NCI-H510A treated with DMSO at 0.1 percent for 48 hours (cell line): ENCODE measurements at places on chromosomes 2 and 18.

DNA sequence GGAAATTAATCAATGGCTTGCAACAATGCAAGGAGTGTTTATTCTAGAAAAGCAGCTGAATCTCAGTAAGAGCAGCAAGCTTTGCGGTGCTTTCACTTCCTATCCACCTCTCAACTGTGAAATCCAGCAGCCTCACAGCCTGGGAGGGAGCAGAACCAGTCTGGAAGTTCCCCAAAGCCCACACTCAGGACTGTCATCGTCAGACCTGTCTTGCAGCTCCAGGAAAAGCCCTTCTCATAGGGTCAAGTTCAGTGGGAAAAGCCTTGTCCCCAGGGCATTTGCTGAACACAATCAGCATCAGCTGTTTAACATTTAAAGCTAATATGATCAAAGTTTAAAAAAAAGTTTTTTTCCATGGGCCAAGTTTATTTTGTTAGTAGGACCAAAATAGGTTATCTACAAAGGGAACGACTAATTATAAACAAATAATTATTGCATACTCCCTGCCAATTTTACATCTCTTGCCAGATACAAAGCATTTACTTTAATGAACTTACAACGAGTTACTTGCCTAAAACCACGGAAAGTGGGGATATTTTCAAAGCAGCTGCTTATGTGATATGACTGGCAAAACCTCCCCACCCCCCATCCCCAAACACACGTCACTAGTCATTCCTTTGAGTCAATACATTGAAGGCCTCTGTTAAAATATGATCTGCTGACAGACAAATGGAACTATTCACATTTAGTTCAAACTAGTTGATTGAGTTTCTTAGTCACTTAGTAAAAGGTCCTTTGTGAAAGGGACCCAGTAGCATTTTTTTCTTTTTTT lies 36.8 kb downstream of the PARD6G start:
- no peak for DNase-seq

DNA sequence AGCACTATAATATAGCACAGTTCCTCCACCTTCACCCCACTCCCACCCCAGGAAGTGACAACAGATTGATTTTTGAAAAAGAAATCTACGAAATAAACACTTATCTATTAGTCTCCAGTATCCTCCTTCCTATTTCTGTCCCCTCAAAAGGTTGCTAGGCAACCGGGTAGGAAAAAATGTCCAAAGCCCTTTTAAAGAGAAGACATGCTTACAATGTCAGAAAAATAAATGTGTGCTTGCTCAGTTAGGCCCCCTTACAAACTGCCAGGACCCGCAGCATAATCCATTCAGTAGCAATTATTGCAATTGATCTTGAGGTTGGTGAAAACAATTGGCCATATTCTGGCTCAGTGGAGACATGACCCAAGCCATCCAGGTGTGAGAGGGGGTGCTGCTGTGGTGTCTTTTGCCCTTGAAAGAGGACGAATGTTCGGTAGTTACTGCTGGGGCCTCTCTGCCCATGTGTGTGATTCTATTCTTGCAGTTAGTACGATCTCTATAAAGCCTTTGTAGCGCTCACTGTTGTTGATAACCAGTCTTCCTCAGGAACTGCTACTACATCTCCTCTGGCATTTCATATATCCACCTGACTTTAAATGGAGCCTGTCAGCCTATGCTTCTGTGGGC lies 144.3 kb downstream of the MYO3B start:
- no peak for DNase-seq

GRCh38 chr2:71153585-71154224 lies 23.3 kb downstream of the MPHOSPH10 start:
- DNase-seq = no peak

DNA sequence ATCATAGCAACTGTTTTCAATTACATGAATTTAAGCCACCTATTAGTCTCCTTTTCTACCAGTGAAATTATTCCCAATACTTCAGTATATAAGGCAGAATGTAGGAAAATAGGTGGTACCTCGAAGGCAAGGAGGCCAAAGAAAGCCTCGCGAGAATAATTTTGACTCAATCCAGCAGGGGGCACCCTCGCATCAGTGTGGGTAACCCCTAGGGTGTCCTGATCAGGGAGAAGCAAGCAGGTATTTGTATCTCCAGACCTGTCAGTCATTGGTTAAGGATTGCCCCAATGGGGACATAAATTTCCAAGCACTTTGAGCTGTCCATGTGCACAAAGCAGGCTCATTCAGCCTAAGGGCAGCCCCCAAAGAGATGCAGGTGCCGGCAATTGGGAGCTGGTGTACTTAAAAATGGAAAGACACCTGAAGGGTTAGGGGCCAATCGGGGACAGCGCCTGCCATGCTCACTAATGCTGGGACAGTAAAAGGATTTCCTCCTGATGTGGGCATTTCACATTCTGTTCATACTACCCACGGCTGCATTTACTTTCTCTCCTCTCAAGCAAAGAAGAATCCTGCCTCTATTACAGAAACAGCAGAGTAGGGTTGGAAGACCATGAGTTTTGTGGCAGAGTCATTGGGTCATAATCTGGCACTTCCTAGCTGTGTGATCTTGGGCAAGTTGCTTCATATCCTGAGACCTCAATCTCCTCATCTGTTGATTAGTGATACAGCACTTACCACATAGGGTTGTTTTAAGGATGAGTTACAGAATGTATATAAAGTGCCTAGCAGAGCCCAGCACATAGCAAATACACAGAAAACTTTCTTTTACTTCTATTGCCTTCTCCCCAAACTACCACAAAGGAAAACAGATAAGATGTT lies 136.1 kb downstream of the ICOS start:
- DNase-seq = no peak

DNA sequence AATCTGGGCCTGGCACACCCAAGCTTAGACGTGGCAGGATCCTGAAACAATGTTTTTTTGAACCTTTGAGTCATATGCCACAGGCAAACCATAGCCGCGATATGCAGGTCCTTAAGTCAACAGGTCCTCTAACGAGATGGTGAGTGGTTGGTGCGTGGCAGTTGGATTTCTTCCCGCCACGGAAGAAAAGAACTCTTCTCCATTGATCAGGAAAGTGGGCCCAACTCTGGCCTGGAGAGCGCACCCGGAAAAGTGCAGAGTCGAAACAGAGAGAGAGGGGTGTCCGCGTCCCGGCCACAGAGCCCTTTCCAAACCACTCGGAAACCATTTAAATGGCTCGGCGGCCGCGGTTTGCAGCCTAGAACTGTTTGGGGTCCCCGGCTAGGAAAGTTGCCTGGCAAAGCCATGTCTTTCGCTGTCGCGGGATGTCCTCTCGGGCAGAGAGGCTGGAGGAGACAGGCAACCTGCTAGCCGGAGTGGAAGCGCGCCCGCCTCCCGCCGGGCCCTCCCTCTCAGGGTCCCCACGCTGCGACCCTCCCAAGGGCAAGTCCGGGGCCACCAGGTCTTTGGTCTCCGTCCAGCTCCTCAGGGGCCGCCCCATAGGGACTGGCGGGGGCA lies 777 bp downstream of the GALNT3 start:
- no peak for DNase-seq

GRCh38 chr2:73284296-73285158 lies at the start of gene FBXO41:
FBXO41 (minus strand) TSS chr2:73284478; CDS start chr2:73269630, 14,848 bp downstream.
- DNase-seq = peak; percentile 62

- no peak for DNase-seq
Measured at GRCh38 chr2:8985561-8986326, 17.7 kb downstream of the MBOAT2 start.

DNA sequence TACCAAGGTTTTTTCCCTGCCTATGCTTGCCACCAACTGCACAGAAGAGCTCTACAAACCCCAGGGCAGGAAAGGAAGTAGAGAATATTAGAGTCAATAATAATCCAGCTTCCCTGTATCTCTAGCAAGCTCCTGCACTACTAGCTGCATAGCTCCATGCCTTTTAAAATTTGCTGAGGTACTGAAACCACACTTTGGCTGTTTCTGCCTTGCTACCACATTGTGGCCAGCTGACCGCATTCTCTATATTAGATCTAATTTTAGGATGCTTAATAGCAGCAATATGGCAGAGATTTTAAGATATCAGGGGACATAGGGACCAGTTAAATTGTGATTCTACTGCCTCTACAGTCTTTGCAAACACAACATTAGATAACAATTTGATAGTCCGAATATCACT lies 534.6 kb downstream of the MBD2 start:
- DNase-seq = no peak

GRCh38 chr2:64622443-64623241 lies 31.1 kb downstream of the SERTAD2 start:
- DNase-seq = no peak

- DNase-seq = no peak
Measured at GRCh38 chr18:37567994-37568359, 2.4 kb upstream of the CELF4 start.

GRCh38 chr2:207054521-207054920 lies 111.2 kb downstream of the KLF7 start:
- DNase-seq = no peak

GRCh38 chr2:150100336-150100735 lies 387.1 kb downstream of the RND3 start:
- DNase-seq = no peak

- DNase-seq = peak; percentile 44
Measured at GRCh38 chr2:111184725-111185310, 64.1 kb downstream of the BCL2L11 start.

GRCh38 chr2:44086629-44087028 lies 82.0 kb upstream of the PPM1B start:
- DNase-seq = no peak

- DNase-seq = no peak
Measured at GRCh38 chr2:48323146-48323545, 206.8 kb upstream of the STON1 start.

DNA sequence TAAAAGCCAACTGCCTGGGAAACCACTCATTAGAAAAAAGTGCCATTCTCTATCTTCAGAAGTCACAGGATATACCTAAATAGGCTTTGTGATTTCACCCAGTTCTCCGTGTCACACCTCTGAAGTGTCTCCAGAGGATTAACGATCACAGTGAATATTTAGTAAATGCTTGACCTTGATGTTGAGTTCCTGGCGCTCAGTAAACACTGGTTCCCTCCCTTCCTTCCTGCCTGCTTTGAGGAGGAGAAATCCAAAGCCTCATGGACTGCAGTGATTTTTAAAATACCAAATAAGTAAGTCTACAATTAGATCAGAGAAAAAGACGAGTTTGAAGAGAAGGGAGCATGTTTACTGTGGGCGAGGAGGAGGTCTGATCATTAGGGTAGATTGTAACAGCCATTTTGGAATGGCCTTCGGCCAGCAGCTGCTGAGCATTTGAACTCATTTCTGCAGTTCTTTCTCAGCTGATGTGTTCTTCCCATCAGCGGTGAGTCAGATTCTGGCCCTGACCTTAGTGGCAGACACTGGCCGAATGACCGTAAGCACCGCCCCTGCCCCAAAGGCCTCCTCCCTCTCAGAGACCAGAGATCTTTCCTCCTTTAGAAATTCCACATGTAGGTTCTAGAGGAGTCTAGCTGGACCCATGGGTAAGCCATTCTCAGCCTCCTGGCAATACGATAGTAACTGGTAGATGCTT lies 62.1 kb upstream of the SLC16A14 start:
- peak; percentile 48 for DNase-seq
